Esophagus squamous epithelium (tissue), 5 donors: ENCODE measurements at places on chromosomes 7 and 10. TPM values are rescaled to one million over a fixed set of nuclear protein-coding genes. Genes with fewer than 3 reads are reported as not detected.

Gene PTPRN2
- 2.7 TPM for total RNA-seq

DNA sequence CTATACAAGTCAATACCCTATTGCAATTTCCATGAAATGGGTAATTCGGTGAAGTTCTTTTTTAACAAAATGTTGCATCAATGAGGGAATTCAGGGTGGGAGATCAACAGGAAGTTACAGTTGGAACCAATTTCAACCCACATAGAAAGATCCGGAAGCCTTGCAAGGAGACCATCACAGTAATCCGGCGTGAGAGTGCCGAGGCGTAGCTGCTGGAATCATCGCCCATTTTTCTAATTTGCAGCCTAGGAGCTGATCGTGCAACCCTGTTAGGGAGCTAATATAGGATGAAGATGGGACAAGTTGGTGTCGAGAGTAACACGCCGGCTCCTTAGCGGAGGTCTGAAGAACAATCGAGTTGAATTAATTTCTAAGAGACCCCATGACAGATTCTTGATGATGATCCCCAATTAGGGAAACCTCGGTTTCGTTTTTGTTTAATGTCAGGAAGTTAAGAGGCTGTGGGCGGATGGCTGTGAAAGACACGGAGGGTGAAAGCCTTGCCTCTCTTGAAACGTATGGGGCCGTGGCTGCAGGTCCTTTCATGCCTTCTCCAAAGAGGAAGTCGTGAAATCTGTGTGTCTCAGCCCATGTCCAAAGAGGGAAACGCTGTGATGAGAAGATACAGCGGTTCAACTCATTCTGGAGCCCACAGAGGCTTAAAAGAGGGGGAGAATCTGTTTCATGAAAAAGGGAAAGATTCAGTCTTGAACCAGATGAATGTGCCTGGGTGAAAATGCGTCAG lies 51.2 kb upstream of the CARD11 start:
- H3K36me3 ChIP-seq, result no peaks in the 10 kb centered on the region
- peaks cover 9% of the 10 kb centered on the region for H3K4me1 ChIP-seq
- H3K27ac ChIP-seq, result peak overlapping the region; percentile 66
- DNase-seq, result no peak
- H3K27me3 ChIP-seq, result no peaks in the 10 kb centered on the region

- no peaks in the 10 kb centered on the region for H3K36me3 ChIP-seq
- no peak for DNase-seq
- H3K27ac ChIP-seq, result no peak overlapping the region
- H3K4me1 ChIP-seq, result no peaks in the 10 kb centered on the region
Measured at GRCh38 chr7:145860809-145861208, 255.8 kb upstream of the CNTNAP2 start.

DNA sequence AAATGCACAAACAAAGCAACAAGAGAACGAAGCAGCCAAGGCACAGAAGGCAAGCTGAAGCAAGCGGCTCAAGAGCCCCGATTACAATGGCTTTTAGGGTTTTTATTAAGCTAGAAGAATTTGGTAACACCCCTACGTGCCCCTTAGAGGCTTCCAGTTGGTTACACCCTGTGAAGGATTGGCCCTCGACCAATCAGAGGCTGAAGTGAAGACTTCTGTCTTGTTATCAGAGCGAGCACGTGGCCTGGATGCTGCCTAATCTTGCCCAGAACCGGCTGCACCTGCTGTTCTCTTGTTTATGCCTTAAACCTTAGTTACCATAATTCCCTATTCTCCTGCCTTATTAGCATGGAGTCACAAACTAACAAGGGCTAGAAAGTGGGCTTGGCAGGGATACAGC lies 21.4 kb downstream of the KCNK18 start:
- no peaks in the 10 kb centered on the region for H3K36me3 ChIP-seq
- no peak overlapping the region for H3K4me3 ChIP-seq
- H3K4me1 ChIP-seq, result peaks cover 26% of the 10 kb centered on the region
- no peak overlapping the region for H3K27ac ChIP-seq
